ENCODE measurements at places on chromosomes 12 and 14.
A peak's percentile ranks its signal among the peaks of the same experiment; 100 is the strongest.

GRCh38 chr12:121239351-121240061, 29.6 kb downstream of the P2RX4 start:
- DNase-seq, result peak; percentile 30

- DNase-seq, result peak; percentile 73
These were observed 6.7 kb upstream of the RPS6KA5 start for GRCh38 chr14:91067186-91067585.

DNA sequence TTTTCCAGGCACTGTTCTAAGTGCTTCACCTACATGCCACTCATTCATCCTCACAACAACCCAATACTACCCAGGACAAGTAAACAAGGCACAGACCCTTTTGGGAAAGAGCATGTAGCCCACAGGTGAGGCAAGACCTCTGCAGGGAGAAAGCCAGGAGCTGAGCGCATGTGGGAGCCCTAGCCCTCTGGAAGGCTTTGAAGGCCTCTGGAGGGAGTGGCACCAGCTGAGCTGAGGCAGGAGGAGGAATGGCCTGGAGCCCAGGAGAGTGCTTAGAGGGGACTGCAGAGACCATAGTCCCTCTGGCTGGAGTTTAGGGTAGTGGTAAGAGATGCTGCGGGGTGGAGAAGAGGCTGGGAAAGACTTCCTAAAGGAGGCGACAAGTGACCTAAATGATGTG, 516.5 kb downstream of the FUT8 start:
- DNase-seq, result no peak

DNA sequence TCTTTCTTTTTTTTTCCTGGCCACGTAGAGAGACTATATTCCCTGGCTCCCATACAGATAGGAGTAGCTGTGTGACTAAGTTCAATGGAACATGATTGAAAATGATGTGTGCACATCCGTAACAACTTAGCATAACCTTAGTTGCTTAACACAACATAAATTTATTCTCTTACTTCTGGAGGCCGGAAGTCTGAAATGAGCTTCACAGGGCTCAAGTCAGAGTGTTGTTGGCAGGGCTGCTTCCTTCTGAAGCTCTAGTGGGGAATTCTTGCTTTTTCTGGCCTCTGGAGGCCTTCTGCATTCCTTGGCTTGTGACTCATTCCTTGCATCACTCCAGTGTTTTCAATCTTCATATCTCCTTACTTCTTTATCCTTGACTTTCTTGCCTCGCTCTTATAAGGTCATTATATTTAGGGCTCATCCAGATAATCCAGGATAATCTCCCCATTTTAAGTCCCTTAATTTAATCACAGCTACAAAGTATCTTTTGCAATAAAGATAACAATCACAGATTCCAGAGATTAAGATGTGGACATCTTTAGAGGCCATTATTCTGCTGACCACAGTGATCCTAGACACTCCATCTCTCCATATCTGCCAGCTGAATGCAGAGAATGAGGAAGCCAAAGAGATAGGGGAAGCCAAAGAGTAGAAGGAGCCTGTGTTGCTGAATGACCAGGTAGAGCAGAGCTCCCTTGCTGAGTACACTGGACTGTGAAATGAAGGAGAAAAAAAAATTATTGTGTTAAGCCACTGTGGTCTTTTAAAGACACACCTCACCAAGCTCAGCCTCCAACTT, 21.0 kb upstream of the SNX6 start:
- DNase-seq, result no peak

GRCh38 chr14:32608857-32609256, 279.8 kb downstream of the AKAP6 start:
- DNase-seq, result no peak

DNA sequence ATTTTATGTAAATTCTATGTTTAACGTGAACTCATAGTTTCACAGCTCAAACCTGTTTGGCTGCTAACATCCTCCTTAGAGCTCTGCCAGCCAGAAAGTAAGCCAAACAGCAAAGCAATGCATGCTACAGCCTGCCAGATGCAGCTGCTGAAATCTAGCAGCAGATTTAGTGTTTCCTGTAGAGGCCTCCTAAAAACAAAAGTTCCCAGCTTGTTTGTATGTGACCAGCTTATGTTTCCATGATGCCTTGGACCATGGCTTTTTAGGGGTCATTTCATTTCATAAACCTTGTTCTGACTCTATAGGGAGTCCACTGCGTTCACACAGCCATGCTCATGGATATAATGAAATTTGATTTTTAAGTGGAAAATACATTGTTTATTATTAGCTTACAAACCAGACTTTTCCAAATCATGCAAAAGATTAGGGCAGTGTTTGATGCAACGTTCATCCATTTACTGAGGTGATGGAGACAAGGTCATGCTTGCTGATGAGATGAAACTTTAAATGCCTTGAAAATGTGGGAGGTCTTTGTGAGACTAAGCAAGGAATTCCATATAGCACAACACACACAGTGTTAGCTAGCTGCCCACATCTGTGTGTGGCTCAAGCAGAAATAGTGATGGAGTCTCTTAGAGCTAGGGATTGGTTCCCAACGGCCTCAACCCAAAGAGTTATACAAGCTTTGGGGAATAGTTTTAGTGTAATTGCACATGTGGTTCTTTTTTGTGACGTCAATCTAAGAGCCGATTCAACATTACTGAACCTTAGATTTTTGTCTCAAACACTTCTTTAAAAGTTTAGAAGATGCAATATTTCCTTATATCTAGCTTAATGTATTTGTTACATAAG, 157.5 kb upstream of the LRIG3 start:
- DNase-seq, result no peak

- DNase-seq, result peak; percentile 47
These were observed 12.4 kb downstream of the MSI1 start for GRCh38 chr12:120356567-120357030.

- DNase-seq, result no peak
These were observed 178.0 kb downstream of the RPAP3 start for GRCh38 chr12:47527816-47528215.

Measured in naive thymus-derived CD4-positive, alpha-beta T cell (primary cell).